ENCODE measurements at places on chromosomes 7 and 10. TPM values are rescaled to one million over a fixed set of nuclear protein-coding genes. Genes with fewer than 3 reads are reported as not detected.

PTPRN2 gene
- 0.85 TPM for total RNA-seq

NODAL gene
- not detected for total RNA-seq

CUZD1 gene
- 0.54 TPM for total RNA-seq

ACSM6 gene
- not detected for total RNA-seq

CAMK2G gene
- 27.2 TPM for total RNA-seq

OR2A5 gene
- not detected for total RNA-seq

TUBAL3 gene
- total RNA-seq = 0.18 TPM

ADAMTS14 gene
- not detected for total RNA-seq

SLC13A1 gene
- total RNA-seq = not detected

CHAT gene
- total RNA-seq = not detected

LIPF gene
- total RNA-seq = not detected

OR9A2 gene
- total RNA-seq = not detected

FOXP2 gene
- total RNA-seq = under 0.01 TPM

LIPN gene
- total RNA-seq = not detected

PRKCQ gene
- total RNA-seq = 0.75 TPM

CPN1 gene
- not detected for total RNA-seq

CPVL gene
- total RNA-seq = not detected

GIMAP6 gene
- total RNA-seq = 150 TPM

CHN2 gene
- under 0.01 TPM for total RNA-seq

JAZF1 gene
- total RNA-seq = 5.3 TPM

GNAT3 gene
- not detected for total RNA-seq

CYP26C1 gene
- 0.47 TPM for total RNA-seq

CXCL12 gene
- total RNA-seq = 34.2 TPM

GPR85 gene
- 0.19 TPM for total RNA-seq

TRIM73 gene
- 0.75 TPM for total RNA-seq

FOXL3 gene
- total RNA-seq = not detected

PPP1R3C gene
- 0.72 TPM for total RNA-seq

NUTM2A gene
- total RNA-seq = 0.19 TPM

All from endothelial cell of coronary artery (primary cell).